ENCODE measurements at places on chromosomes 1 and 21.

GRCh38 chr21:45593162-45594022, 50.1 kb upstream of the PCBP3 start:
- DNase-seq: no peak

GRCh38 chr1:219144658-219145315, 28.9 kb upstream of the LYPLAL1 start:
- no peak for DNase-seq

- DNase-seq: no peak
Measured at GRCh38 chr1:226293553-226293920, 15.4 kb downstream of the LIN9 start.

GRCh38 chr1:208980605-208981004, 602.9 kb upstream of the CAMK1G start:
- no peak for DNase-seq

- no peak for DNase-seq
Measured at GRCh38 chr1:2801535-2802291, at the start of gene TTC34. TTC34 (minus strand) TSS chr1:2801693; CDS start chr1:2800827, 866 bp downstream.

DNA sequence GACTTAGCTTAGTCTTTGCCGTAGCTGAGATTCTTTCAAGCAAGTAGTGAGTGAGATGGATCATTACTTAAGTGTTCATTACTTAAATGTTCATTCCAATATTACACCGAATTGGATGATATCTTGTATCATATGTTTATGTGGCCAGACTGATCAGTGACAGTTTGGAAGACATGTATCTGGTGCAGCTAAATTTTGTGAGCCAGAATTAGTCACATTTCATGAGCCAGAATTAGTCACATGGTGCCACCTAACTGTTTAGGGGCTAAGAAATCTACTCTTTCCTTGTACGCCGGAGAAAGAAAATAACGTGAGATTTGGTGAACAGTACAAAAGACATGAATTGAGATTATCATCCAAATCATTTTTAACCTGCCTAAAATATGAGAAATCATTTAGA, 355.6 kb downstream of the USP25 start:
- DNase-seq: no peak

GRCh38 chr1:93694039-93694438, 12.4 kb upstream of the BCAR3 start:
- no peak for DNase-seq

DNA sequence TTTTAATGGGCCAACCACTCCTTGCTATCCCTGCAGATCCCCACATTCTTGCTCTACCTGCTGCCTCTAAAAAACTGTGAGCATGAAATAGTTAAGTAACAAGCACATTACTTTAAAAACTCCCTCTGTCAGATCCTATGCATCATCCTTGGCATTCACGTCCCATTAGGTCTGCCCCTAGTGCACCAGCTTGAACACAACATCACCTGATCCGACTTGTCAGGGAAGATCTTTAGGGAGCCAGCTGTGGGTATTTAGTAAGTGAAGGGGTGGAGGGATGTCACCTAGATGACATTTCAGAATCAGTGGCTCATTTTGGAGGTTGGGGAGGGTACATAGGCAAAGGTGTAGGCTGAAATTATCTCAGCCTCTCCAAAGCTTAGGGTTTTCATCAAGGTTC, 33.5 kb downstream of the RXRG start:
- DNase-seq: no peak

- DNase-seq: no peak
Measured at GRCh38 chr21:25462517-25462971, 144.7 kb downstream of the MRPL39 start.

GRCh38 chr1:31478167-31478566, 65.2 kb downstream of the SERINC2 start:
- no peak for DNase-seq

DNA sequence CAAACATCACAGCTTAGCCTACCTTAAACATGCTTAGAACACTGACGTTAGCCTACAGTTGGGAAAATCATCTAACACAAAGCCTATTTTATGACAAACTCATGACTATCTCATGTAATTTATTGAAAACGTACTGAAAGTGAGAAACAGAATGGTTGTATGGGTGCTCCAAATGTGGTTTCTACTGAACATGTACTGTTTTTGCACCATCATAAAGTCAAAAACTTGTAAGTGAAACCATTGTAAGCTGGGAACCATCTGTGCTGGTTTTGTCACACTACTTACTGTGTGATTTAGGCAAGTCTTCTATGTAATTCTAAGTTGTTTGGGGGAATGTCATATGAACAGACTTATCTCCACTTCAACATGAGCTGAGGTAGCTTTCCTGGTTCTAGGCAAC, 55.5 kb downstream of the TOR1AIP2 start:
- no peak for DNase-seq

- no peak for DNase-seq
Measured at GRCh38 chr1:23624440-23624839, 65.1 kb upstream of the ID3 start.

GRCh38 chr1:89986020-89986419, 8.9 kb upstream of the ZNF326 start:
- DNase-seq: no peak

GRCh38 chr1:32398401-32398800, 4.2 kb upstream of the BSDC1 start:
- DNase-seq: no peak

DNA sequence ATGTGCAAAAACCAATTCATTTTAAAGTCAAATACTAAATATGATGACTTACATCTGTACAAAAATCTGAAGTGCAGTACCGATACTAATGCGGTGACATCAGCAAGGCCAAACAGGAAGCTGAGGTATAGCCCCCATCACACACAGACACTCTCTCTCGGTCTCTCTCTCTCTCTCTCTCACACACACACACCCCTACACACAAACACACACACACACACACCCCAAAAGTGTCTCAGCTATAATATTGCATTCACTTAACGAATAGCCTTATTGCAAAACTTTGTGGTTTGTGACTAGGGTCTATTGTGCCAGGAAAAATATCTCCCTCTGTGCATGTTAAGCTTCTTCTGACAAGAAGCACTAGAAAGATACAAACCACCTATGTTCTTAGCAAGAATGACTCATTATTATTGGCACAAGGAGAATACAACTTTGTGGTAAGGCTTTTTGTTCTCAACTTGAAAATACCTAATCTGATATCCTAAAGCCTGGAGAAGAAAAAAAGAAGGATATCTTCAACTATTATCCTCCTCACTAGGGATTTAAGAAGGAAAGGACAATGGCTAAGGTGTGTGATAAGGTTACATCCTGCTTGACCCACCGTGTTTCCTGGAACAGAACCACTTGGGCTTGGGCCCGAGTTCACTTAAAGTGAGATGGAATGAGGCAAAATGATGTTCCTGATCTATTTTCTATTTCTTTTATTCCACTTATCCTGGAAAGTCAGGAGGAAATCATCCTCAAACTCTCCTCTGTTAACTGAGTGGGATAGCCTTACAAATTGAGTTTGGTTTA, 107.1 kb downstream of the NIBAN1 start:
- peak; percentile 82 for DNase-seq

DNA sequence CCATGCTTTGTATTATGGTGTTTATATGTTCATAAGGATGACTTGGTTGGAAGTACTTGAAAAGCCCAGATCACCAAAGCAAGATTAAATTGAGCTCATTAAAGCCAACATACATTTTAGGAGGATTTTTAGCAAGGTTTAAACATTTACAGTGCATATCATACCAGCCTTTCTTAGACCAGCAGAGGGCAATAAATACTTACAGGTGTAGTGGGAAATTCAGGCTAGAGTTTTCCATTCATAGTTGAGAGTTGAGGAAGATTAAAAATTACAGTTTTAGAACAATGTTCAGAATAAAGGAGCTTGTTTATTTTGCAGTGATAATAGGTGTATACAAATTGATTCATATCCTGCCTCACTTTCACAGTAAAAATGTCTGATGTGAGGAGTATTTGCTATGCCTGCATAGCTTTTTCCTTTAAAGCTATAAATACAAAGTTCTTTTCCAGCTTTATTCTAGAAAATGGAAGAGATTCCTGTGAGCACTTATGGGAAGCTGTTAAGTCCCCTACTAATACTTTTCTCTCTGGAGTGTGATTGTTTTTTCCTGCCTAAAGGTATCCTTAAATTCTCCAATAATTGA, 35.3 kb downstream of the DTL start:
- DNase-seq: no peak
